ENCODE measurements at places on chromosomes 4 and X.

GRCh38 chrX:2707334-2707760 is 16.3 kb downstream of the CD99 start:
- DNase-seq = peak; percentile 98

DNA sequence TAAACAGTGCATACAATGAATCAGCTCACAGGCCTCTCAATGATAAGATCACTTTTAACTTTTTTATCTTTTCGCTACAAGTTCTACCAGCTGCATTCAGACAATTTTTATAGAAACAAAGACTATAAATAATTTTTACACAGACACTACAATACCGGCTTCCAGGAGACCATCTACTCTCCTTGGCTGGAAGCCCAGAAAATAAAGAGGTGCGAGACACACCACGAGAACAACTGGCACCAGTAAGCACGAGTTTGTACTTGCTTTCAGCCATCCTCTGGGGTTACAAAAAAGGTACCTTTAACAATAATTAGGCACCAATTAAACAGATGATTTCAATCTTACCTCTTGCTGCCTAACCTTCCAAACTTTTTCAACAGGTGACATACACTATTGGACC is 11.2 kb upstream of the PRDX4 start:
- no peak for DNase-seq

DNA sequence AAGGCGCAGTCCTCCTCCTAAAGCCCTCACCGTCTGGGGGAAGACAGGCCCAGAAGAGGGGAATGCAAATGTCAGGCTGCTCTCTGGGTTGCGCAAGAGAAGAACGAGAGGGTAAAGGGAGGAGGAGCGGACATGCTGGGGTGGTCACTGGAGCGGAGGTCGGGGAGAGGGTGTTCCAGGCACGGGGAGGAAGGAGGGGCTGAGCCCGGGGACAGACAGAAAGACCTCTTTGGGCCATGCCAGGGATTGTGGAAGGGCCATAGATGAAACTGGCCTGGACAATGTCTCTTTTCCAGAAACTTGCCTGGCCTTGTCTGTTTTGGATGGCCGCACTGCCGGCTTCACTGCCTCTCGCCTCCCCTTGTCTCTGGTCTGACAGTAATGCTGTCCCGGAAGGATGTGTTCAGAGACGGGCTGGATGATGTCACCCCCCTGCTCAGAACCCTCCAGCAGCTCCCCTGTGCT is 121.0 kb downstream of the SORCS2 start:
- no peak for DNase-seq

DNA sequence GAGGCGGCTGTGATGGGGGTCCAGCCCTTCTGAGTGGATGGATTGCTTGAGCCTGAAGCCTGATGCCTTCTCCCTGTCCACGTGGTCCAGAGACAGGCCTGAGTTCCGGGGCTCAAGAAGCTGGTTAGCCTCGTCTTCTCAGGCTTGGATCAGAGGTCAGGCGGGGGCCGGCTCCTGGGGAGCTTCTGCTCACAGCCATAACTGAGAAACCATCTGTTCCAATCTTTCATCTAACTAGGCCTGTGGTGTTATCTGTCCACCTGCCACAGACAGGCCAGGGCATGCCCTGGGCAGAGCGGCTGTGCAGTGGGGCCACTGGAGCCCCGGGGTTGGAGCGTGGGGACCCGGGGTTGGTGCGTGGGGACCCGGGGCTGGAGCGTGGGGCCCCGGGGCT is 63.1 kb downstream of the SORCS2 start:
- DNase-seq = no peak

GRCh38 chrX:74458736-74459135 is 37.4 kb downstream of the SLC16A2 start:
- DNase-seq = peak; percentile 58

DNA sequence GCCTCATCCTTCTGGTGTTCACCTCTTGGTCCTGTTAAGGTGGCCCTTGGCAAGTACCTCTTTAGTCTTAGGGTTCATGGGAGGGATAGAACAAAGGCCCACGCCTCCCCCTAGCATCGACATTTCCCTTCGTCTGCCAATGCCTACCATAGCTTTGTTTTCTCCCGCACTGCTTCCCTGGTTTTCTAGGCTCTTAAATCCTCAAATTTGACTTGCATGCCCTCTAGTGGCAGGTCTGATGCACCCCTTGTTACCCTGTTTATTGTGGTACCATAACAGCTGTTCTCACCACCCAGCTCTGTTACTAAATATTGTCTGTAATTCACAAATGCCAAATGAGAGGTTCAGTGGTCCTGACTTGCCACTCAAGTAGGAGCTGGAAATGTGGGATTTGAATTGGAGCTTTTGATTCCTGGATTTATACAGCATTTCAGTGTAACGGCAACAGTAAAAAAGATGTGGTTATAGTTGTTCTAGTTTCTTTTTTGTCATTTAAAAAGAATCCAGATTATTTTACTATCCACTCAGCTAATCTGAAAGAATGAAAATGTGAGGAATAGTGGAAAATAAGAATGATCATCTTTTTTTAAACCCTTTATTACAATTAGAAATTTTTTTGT is 100.1 kb downstream of the REPS2 start:
- peak; percentile 56 for DNase-seq

DNA sequence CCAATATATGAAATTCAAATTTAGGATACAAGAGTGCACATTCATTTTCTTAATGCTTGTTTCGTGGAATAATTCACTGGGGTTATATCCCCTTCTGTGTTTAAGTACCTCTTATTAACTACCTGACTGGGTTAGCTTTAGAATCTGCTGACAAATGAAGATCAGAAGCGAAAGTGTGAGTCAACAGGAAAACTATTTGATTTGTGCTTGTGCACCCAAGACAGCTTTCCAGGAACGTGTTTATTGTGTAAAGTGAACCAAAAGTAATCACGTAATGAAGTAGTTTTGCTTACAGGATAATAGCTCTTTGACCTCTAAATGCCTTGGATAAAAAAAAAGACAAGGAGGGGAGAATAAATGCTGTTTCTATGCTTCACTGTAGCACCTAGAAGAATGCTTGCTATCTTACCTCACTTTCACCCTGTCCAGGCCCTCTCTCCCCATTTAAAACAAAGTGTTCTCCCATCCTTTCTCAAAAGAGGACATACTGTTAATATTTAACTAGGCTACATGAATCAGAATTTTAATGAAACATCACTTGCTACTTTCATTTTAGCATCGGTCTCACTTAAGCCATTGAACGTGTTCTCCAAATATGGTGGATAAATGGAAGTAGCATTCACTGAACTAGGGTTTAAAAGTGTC is 141.9 kb downstream of the THOC2 start:
- peak; percentile 2 for DNase-seq

DNA sequence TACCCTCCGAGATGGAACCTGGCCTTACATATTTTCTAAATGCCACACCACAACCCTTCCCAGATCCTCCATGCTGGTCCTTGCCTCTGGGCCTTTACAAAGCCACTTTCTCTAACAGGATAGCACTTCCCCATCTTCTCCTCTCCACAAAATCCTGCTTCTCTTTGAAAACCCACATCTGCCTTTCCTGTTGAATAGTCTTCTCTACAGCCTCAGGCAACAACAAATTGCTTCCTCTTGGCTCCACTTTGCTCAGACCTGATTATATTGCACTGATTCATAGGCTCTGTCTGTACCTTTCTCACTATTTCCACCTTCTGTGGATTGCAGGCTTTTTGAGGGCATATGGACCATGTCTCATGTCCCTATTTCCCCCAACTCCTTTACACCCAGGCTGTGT is 203.7 kb upstream of the MBNL3 start:
- DNase-seq = no peak

DNA sequence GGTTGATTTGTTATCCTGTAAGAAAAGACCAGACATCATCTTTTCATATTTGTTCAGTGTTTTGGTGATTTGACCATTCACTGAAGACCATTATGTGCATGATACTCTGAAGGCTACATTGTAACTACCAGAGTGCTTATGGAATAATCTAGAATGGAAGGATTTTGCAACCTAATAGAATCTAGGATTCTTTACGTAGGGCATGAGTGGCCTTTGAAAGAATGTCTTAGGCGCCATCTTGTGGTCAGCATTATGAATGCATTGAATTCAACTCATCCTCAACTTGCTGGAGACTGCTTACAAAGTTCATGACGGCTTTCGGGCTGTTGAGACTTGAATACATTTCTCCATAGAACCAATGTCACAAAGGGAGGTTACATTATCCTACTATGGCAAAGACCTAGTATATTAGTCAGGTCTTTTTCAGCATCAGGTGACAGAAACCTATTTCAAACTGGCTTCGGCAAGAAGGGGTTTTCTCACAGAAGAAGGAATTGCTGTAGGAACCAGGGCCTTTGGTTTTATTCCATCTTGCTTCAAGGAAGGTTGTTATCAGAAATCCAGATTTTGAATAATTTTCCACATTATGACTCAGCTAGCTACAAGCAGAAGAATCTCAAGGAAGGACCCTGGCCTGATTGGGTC is 104.1 kb downstream of the GPAT3 start:
- DNase-seq = peak; percentile 67

DNA sequence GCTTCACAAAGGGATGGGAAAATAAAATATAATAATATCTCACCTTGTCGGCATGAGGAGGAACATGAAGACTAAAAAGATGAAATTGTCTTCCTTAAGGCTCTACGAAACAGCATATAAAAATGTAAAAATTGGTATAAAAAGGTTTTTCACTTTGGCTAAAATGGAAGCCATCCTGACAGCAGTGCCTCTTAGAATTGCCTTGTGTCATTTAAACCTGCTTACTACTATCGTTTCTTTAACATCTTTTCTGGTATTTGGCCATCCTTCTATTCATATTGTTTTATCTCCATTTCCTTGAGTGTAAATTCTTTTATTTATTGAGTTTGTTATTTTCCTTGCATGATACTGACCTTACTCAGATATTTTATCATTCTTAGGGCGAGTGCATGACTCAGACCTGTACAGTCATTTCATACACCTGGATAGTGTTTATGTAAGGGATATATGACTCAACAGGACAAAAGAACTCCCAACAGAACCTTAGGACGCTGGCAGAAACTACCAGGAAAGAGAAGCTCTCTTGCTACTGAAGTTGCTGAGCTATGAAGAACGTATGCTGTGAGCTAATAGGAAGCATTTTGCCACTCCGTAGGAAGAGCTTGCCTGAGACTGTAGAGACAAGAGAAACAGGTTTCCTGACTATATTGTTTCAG is 5.8 kb upstream of the CDKN2AIP start:
- no peak for DNase-seq

GRCh38 chrX:103051260-103051789 is 12.6 kb downstream of the BEX1 start:
- DNase-seq = no peak

DNA sequence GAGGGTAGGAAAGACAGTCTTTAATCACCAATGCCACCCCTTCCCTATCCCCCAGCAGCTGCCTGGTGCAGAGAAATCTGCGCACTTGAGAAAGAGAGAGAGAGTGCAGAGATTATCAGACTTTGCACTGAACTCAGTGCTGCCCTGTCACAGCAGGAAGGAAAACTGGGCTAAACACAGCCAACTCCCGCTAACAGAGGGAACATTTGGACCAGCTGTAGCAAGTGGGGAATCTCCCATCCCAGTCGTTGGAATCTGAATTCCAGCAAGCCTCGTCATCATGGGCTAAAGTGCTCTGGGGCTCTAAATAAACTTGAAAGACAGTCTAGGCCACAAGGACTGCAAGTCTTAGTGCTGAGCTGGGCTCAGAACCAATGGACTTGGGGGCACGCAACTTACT is 168.7 kb downstream of the DLG3 start:
- no peak for DNase-seq

DNA sequence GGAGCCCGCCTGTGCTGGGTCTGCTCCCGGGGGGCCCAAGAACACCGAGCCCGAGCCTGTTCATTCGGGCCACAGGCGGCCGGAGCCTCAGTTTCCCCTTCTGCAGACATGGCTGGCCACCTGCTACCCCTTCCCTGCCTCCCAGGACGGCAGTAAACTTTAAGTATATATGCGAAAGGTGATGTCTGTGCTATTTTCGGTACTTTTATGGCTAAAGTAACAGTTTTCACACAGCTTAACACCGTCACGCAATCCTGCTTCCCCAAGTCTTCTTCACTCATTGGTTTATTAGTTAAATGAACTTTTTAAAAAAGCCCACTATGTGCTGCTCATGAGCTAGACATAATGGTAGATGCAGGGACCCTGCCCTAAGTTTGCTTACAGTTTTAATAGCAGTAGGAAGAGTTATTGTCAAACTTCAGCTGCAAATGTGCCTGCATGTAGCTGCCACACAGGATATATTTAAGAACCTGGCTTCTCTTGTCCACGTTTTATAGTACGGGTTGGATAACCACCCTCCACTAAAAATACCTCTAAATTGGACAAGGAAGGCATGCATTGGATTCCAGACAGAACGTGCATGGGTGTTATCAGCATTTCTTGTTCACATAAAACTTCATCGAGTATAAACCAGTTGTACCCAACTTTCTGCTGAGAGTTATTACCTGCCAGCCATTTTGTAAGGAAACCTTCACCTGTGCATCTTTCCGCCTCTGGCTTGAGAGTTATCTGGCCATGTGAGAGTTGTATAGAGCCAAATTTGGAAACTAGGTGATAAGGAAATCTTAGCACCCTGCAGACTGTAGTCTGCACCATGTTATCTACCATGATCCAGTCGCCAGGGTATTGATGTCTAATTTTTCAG is 741 bp downstream of the ANAPC4 start:
- no peak for DNase-seq

DNA sequence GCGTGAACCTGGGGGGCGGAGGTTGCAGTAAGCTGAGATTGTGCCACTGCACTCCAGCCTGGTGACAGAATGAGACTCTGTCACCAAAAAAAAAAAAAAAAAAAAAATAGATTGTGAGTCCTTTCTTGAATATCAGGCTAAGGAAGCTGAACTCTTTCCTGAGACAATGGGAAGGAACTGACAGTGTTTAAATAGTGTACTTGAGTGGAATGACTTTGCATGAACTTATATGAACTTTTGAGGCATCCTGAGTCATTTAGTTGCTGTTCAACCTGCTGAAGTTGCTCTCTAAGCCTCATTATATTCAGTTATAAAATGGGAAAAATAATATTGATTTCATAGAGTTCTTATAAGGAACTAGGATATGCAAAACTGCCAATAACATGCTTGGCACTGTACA is 79.3 kb upstream of the LIMCH1 start:
- no peak for DNase-seq

- no peak for DNase-seq
These were observed 167.8 kb downstream of the NDST4 start for GRCh38 chr4:114945616-114946015.

DNA sequence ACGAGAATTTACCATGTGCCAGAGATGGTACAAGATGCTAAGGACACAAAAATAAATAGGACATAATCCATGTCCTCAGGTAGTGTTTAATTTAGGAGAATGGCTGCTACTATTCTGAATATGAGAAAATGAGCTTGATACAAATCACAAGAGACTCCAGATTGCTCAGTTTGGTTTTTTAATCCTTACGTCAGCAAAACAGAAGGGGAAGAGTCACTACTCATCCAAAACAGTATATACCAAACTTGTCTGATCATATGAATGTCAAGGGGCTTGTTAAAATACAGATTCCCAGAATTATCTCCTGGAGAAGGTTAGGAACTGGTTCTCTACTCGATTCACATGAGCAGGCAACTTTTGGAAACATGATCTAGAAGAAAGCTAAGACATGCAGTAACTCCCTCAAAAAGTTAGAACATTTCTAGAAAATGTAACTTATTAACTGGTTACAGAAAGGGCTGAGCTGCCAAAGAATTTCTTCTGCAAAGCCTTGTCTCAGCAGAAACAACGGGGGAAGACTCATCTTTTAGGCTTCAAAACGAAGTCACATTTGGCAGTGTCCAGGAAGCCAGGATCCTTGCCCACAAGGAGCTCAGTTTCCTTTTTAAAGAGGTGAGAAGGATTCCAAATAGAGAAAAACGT is 3.4 kb downstream of the AIFM1 start:
- DNase-seq = no peak

Measured in fibroblast of gingiva (primary cell).